Effector CD4-positive, alpha-beta T cell (primary cell): ENCODE measurements at places on chromosomes 7 and 10.

- no peak for DNase-seq
Measured at GRCh38 chr7:100466653-100467605, 2.9 kb upstream of the SPACDR start.

DNA sequence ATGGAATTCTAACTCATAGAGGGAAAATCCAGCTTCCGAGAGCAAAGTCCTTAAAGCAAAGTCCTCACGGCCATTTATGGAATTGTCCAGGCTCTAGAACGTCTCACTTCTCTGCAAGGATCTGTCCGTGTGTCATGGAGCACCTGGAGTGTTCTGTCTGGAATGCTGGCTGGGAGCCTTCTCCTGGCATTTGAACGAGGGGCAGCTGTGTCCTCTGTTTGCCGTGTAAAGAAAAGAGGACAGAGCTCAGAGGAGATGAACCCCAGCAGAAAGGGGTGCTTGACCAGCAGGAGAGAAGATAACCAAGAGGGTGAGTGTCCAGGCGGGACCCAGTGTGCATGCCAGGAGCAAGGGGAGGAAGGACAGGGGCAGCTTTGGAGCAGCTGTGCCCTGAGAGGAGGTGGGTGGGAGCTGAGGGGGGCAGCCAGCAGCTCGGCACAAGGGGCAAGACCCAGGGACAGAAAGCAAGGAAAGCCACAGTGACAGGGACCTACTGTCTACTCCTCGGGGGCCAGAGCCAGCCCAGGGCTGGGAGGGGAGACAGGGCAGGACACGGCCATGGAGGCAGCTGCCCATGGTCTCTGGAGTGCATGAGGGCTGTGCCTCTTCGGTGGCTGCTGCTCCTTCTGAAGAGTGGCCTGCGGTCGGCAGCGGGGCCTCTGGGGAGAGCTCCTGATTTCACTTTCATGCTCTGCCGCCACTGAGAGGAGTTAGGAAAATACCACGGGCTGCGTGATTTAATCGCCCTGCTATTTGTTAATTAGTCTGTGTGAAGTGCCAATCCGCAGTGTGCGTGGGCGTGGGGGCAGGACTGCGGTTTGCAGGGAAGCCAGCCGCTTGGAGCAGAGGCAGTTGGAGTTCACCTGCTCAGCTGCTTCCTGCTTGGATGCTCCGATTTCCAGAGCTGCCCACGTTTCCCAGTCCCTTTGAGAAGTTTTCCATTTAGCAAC is 149.3 kb upstream of the SHH start:
- DNase-seq: no peak

DNA sequence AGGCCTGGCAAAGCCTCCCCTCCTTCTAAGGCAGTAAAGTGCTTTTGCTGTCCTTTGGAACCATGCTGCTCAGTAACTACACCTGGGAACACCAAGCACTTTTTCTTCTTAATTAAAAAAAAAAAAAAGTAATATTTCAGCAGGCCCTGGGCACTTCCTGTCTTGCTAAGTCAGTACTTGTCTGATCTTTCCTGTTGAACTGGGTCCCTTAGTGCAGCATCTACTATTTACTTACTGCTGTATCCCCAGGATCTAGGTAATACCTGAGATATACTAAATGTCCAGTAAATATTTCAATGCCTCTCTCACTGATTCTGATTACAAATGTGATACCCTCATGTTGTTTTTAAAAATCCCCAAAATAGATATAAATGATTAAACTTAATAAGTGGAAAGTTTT is 77.4 kb downstream of the PPP1R3C start:
- DNase-seq: no peak

GRCh38 chr10:12668634-12669033 is 319.3 kb downstream of the CAMK1D start:
- no peak for DNase-seq

- DNase-seq: no peak
Measured at GRCh38 chr7:38385682-38386081, 112.2 kb upstream of the TARP start.

GRCh38 chr10:28788252-28788651 is 110.9 kb downstream of the BAMBI start:
- DNase-seq: no peak
